Spleen (tissue), 13 donors: ENCODE measurements at places on chromosomes 4 and X. TPM values are rescaled to one million over a fixed set of nuclear protein-coding genes. Genes with fewer than 3 reads are reported as not detected.

The MCUB gene
- total RNA-seq, result 24.2 TPM

- DNase-seq, result no peak
Observed at GRCh38 chr4:87066403-87067123, 131.8 kb downstream of the AFF1 start.

DNA sequence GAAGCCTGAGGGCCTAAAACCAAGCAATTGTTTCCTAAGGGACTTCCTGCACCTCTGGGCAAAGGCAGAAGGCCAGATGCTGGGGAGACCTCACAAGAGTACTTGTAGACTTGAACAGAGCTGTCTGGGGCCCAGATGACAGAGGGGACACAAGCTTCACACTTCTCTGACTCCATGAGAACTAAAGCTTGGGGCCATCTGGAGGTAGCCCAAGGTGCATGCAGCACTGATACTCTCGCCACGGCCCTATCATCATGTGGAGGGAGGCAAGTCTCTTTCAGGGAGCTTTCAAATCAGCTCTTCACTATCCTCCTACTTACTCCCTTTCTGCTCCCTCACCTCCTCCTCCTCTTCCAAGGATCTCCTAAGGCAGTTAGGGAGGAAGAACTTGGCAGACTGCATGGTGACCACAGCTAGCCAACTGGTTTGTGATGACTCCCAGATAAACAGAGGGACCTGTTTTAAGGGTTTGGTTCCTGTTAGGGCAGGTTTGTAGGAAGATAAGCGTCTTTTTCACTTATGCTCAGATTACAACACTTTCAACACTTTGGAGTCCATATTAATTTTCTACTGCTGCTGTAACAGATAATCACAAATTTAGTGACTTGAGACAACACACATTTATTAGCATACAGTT is 23.8 kb downstream of the MSL3 start:
- DNase-seq, result no peak

DNA sequence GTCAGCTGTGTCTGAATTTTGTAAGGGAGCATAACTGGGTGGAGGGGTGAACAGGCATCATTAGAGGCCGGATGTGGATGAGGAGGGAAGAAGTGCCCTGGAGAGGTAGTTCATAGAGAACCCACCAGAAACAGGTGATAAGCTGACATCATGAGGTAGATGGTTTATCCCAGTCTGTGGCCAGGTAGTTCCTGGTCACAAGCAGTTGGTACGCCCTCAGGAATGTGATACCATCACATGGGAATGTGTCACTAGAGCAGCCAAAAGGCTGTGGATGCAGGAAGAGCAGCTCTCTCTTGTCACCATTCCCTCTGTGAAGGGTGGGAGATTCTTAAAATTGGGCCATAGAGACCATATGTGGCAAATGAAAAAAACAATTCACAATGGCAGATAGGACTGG is 21.9 kb downstream of the MSN start:
- DNase-seq, result no peak

- DNase-seq, result no peak
Observed at GRCh38 chrX:129262912-129263311, 260.4 kb downstream of the SMARCA1 start.

DNA sequence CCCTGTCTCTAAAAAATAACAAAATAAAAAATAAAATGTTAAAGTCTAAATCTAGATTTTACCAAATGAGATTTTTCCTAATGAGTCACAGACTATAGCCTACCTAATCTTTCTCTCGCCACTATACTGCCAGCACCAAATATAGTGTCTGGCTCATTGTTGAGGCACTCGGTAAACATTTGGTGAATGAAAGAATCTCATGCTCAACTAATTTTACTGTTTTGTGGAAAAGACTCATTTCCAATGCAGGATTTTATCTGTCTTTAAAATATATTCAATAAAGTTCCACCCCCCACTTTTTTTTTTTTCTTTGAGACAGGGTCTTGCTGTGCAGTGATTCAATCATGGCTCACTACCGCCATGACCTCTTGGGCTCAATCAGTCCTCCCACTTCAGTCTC is 71.5 kb downstream of the PLS3 start:
- no peak for DNase-seq

GRCh38 chr4:48021100-48021499 is 4.5 kb downstream of the NIPAL1 start:
- DNase-seq, result no peak

DNA sequence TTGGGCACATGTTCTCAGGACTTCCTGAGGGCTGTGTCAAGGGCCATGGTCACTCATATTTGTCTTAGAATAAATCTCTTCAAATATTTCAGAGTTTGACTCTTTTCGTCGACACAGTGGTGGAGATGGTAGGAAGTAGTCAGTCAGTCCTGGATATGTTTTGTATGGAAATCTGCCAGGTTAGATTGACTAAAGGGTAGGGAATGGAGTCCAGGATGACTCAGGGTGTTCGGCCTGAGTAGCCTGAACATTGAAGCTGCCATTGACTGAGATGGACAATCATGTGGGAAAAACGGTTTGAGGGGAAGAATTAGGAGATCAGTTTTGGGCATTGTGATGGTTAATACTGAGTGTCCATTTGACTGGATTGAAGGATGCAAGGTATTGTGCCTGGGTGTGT is 177.1 kb upstream of the CENPE start:
- no peak for DNase-seq
